ENCODE measurements at places on chromosomes 12 and 14. TPM values are rescaled to one million over a fixed set of nuclear protein-coding genes. Genes with fewer than 3 reads are reported as not detected.

GRCh38 chr14:61651355-61651754 is 44.0 kb upstream of the HIF1A start:
- no peaks in the 10 kb centered on the region for H3K27me3 ChIP-seq
- DNase-seq, result no peak
- no peaks in the 10 kb centered on the region for H3K4me1 ChIP-seq
- no peaks in the 10 kb centered on the region for H3K36me3 ChIP-seq
- no peak overlapping the region for H3K27ac ChIP-seq

DNA sequence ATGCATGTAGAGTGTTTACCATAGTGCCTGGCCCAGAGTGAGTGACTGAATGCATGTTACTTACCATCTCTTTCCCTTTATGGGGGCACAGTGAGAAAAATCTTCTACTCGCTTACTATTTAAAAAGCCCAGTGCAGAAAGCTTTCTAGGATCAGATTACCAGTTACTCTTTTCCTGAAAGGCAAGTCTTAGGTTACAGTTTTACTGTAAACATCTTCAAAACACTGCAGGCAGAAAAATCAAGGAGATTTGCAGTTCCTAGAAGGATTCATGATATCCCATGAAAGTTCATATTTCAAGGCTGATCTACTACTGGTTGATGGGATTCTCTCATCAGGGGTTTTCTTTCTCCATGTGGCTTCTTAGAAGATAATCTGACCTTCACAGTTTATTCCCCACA is 29.3 kb upstream of the DAAM1 start:
- no peak for DNase-seq
- H3K4me1 ChIP-seq, result peaks cover 5% of the 10 kb centered on the region
- no peak overlapping the region for H3K4me3 ChIP-seq
- no peaks in the 10 kb centered on the region for H3K27me3 ChIP-seq

TPH2 gene
- total RNA-seq, result not detected

- DNase-seq, result no peak
- H3K27me3 ChIP-seq, result no peaks in the 10 kb centered on the region
- H3K4me1 ChIP-seq, result peaks cover 14% of the 10 kb centered on the region
- H3K27ac ChIP-seq, result no peak overlapping the region
- no peaks in the 10 kb centered on the region for H3K36me3 ChIP-seq
- H3K4me3 ChIP-seq, result no peak overlapping the region
Observed at GRCh38 chr14:103887557-103888115, 40.3 kb upstream of the PPP1R13B start.

ACSS3 gene
- 21.2 TPM for total RNA-seq

IQSEC3 gene
- 1.4 TPM for total RNA-seq

- H3K27me3 ChIP-seq, result no peaks in the 10 kb centered on the region
- DNase-seq, result no peak
- no peaks in the 10 kb centered on the region for H3K36me3 ChIP-seq
- H3K27ac ChIP-seq, result no peak overlapping the region
- H3K4me3 ChIP-seq, result no peak overlapping the region
Observed at GRCh38 chr12:30866256-30866655, 60.3 kb upstream of the TSPAN11 start.

DNA sequence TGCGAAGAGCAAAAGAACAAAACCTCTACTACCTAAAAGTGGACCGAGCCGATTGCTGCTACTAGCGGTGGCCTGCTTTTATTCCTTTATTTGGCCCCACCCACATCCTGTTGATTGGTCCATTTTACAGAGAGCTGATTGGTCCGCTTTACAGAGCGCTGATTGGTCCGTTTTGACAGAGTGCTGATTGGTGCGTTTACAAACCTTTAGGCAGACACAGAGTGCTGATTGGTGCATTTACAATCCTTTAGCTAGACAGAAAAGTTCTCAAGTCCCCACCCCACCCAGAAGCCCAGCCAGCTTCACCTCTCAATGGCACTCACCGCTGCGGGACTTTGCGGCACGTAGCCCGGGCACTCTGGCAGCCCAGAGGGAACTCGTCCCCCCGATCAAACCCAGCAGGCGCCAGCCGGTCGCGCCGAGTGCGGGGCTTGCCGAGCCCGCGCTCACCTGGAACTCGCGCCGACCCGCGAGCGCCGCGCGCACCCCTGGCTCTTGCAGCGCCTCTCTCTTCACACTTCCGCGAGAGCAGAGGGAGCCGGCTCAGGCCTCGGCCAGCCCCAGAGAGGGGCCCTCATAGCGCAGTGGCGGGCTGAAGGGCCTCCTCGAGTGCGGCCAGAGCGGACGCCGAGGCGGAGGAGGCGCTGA is 8.7 kb upstream of the FGD4 start:
- H3K4me3 ChIP-seq, result peak overlapping the region; percentile 19
- H3K36me3 ChIP-seq, result no peaks in the 10 kb centered on the region
- H3K27ac ChIP-seq, result no peak overlapping the region

E2F7 gene
- 0.28 TPM for total RNA-seq

ARID4A gene
- 32.5 TPM for total RNA-seq

Measured in kidney (tissue), 22 donors.